ENCODE measurements at places on chromosomes 7 and 10. TPM values are rescaled to one million over a fixed set of nuclear protein-coding genes. Genes with fewer than 3 reads are reported as not detected.
A peak's percentile ranks its signal among the peaks of the same experiment; 100 is the strongest.

- H3K27ac ChIP-seq: no peak overlapping the region
- no peaks in the 10 kb centered on the region for H3K4me1 ChIP-seq
- no peak for DNase-seq
- H3K27me3 ChIP-seq: no peaks in the 10 kb centered on the region
- H3K4me3 ChIP-seq: no peak overlapping the region
- H3K36me3 ChIP-seq: no peaks in the 10 kb centered on the region
These were observed 125.7 kb upstream of the CXCL12 start for GRCh38 chr10:44510379-44511115.

GRCh38 chr7:22001345-22002004, 55.8 kb upstream of the CDCA7L start:
- H3K4me1 ChIP-seq: no peaks in the 10 kb centered on the region
- no peaks in the 10 kb centered on the region for H3K27me3 ChIP-seq
- DNase-seq: no peak
- no peaks in the 10 kb centered on the region for H3K36me3 ChIP-seq

DNA sequence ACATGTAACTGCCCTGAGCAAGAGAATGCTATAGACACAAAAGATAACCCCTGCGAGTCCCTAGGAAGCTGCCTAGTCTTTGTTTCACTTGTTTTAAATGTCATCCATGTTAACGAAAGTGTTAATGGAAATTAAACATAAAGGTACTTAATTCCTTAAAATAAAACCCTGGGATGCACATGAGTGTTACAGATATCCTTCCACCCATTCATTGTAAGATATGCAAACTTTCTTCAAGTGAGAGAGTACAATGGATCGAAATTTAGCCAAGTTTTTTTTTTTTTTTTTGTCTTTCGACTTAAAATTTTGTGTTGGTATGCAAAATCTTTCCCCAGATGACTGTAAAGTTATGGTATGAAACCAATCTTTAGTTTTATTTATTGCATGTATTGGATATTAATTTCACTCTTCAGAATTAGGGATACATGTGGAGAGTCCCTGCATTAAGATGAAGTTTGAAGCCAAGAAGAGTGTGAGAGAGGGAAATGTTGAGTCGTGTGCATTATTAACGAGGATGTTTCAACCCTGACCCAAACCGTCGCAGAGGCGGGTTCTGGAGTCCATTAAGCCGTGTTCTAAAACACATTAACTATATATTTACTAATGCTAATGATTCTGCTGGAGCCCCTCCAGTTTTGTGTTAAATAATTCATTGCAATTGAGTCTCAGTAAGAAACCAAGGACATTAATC, 1.6 kb downstream of the CDK14 start:
- no peaks in the 10 kb centered on the region for H3K36me3 ChIP-seq
- no peak overlapping the region for H3K27ac ChIP-seq
- DNase-seq: no peak
- no peaks in the 10 kb centered on the region for H3K4me1 ChIP-seq
- H3K4me3 ChIP-seq: peak overlapping the region; percentile 71

DNA sequence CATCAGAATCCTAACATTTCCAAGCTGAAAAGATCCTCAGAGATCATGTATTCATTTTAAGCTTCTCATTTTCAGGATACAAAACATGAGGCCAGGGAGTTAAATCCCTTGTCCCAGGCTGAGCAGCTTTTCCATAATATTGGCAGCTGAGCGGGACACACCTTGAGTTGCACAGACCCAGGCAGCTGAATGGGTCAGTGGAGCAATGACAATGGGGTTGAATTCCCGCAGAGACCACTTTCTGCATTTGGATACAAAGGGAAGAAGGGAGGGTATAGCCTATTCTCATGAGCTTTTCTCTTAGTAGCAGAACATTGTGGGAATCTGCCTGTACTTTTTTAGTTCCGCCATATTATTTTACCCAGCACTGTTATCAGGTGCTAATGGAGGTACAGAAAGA, 49.5 kb downstream of the PRR15 start:
- no peaks in the 10 kb centered on the region for H3K36me3 ChIP-seq
- no peak overlapping the region for H3K27ac ChIP-seq
- no peak for DNase-seq
- no peak overlapping the region for H3K4me3 ChIP-seq

- DNase-seq: no peak
- H3K27me3 ChIP-seq: no peaks in the 10 kb centered on the region
- no peaks in the 10 kb centered on the region for H3K36me3 ChIP-seq
- no peak overlapping the region for H3K27ac ChIP-seq
- H3K4me1 ChIP-seq: no peaks in the 10 kb centered on the region
- no peak overlapping the region for H3K4me3 ChIP-seq
These were observed 217.1 kb downstream of the IPMK start for GRCh38 chr10:58050575-58050974.

- DNase-seq: no peak
- H3K4me3 ChIP-seq: no peak overlapping the region
- H3K27ac ChIP-seq: no peak overlapping the region
- no peaks in the 10 kb centered on the region for H3K4me1 ChIP-seq
- H3K27me3 ChIP-seq: no peaks in the 10 kb centered on the region
- H3K36me3 ChIP-seq: no peaks in the 10 kb centered on the region
These were observed 86.6 kb downstream of the ADARB2 start for GRCh38 chr10:1650542-1651269.

DNA sequence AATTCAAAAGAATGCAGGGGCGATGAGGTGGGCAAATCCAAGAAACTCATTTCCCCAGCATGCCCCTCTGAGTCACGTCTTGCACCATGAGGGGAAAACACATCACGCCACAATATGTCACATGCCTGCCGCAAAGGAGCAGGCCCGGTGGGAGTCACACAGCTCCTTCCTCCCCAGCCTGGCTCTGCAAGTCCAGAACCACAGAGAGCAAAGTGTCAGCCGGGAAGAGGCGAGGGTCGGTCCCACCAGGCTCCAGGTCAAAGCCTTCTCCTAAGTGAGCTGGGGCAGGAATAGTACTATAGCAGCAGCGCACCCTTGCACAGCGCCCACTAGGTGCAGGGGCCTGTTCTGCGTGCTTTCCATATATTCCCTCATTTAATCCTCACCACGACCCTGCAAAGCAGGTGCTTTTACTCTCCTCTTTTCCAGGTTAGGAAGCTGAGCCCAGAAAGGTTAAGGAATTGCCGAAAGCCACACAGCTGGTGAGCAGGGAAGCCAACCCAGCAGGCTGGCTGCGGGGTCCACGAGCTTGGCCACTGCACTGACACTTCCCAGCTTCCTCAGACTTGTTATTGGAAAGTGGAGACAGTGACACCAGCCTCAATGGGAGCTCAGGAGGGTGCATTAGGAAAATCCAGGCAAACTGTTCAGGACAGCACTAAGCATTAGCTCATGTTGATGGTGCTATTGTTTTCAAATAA, 94.0 kb upstream of the ZMIZ1 start:
- no peaks in the 10 kb centered on the region for H3K36me3 ChIP-seq
- peak overlapping the region; percentile 91 for H3K27ac ChIP-seq
- H3K4me1 ChIP-seq: peaks cover 37% of the 10 kb centered on the region
- peak; percentile 46 for DNase-seq

DNA sequence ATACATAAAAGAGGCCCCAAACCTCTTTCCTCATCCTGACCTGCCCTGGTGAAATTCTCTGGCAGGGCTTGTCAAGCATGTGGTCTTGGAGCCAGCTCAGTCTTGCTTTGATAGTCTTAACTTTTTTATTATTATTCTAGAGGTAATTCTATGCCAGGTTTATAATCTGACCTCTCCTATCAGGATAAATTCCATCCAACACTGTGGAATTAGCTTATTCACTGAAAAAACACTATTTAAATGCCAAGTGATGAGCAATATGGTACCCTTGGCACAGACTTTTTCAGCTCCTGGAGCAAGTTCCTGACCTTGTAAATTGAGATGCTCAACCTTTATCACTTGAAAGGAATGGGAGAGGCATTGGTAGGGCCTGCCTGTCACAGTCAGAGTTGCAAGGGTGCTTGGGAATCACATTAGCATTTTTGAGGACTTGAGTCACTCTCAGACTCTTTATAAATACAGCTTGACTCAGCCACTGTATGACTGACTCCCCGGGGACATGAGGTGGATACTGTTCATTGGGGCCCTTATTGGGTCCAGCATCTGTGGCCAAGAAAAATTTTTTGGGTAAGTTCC, at the start of gene CPA4:
Gene CPA4 (plus strand): TSS at position 480 of the 576 bp plus-strand sequence. CDS start 20 bp downstream, at position 500.
- no peak for DNase-seq
- no peak within 1 kb of the TSS for H3K27ac ChIP-seq
- H3K36me3 ChIP-seq: no peaks in the 10 kb centered on the region
- no peaks in the 10 kb centered on the region for H3K27me3 ChIP-seq

DNA sequence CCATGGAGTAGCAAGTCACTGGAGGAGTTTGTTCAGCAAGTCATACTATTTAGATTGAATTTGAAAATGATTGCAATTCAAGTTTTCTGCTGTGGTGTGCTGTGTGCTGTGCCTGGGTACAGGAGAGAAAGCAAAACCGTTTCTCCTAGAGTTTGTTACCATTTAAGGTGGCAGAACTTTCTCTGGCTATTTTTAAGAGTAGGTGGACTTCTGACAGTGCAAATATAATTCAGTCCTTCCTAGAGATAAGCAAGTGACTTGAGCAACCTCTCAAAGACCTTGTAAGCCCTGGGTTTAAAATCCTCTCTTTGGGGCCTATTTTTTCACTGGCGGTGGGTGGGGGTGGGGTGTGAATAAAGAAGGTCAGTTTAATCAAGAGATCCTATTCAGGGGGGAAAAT, 42.9 kb upstream of the FGL2 start:
- DNase-seq: no peak
- peaks cover 23% of the 10 kb centered on the region for H3K4me1 ChIP-seq
- no peaks in the 10 kb centered on the region for H3K36me3 ChIP-seq
- H3K27me3 ChIP-seq: no peaks in the 10 kb centered on the region
- no peak overlapping the region for H3K4me3 ChIP-seq

GRCh38 chr10:131018886-131019500, 292.5 kb downstream of the TCERG1L start:
- H3K36me3 ChIP-seq: no peaks in the 10 kb centered on the region
- H3K4me1 ChIP-seq: peaks cover 4% of the 10 kb centered on the region
- no peak overlapping the region for H3K4me3 ChIP-seq
- DNase-seq: no peak
- no peak overlapping the region for H3K27ac ChIP-seq

The SH3PXD2A gene
- 10.8 TPM for total RNA-seq

The CARD11 gene
- total RNA-seq: 2.9 TPM
